Esophagus muscularis mucosa (tissue), 4 donors: ENCODE measurements at places on chromosomes 2 and 18. TPM values are rescaled to one million over a fixed set of nuclear protein-coding genes. Genes with fewer than 3 reads are reported as not detected.
A peak's percentile ranks its signal among the peaks of the same experiment; 100 is the strongest.

DNA sequence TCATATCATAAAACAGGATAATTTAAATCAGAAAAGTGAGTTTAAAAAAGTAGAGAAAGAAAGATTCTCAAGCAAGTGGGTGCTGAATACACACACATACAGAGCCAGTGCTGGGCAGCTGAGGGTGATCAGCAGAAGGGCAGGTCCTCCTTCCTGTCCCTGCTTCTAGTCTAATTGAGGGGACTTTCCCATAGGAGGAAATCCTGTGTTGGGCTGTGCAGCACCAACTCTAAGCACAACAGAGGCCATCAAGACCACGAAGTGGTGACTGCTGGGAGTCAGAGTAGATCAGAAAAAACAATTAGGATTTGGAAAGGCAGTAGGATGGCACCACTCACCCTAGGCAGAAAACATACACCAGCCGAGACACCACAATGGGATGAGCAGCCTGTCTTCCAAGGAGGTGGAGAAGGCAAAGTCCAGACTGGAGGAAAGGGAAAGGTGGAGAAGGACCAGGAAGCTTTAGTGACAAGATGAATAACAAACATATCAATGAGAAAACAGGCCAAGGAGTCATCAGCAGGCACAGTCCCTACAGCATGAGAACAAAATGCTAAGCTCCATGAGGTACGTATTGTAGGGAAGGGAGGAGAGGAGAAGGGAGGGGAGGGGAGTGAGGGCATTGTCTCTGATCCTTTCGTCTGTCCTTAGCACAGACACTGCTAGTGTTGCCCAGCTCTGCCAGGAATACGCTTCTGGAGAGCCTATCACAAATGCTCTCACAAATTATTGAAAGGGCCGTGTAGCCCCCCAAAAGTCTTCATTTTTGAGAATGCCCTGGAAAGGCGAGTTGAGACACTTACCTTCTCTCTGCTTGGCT is 16.7 kb upstream of the MSGN1 start:
- DNase-seq: peak; percentile 53
- H3K36me3 ChIP-seq: no peaks in the 10 kb centered on the region
- peaks cover 10% of the 10 kb centered on the region for H3K4me1 ChIP-seq
- H3K4me3 ChIP-seq: no peak overlapping the region
- no peaks in the 10 kb centered on the region for H3K27me3 ChIP-seq
- no peak overlapping the region for H3K27ac ChIP-seq

GRCh38 chr2:118693287-118693822 is 154.1 kb downstream of the EN1 start:
- H3K27ac ChIP-seq: no peak overlapping the region
- H3K4me3 ChIP-seq: no peak overlapping the region
- no peaks in the 10 kb centered on the region for H3K36me3 ChIP-seq
- H3K4me1 ChIP-seq: no peaks in the 10 kb centered on the region
- no peak for DNase-seq

GRCh38 chr2:170824526-170825015 is 7.9 kb downstream of the GAD1 start:
- no peaks in the 10 kb centered on the region for H3K27me3 ChIP-seq
- peaks cover 43% of the 10 kb centered on the region for H3K4me1 ChIP-seq
- no peaks in the 10 kb centered on the region for H3K36me3 ChIP-seq
- H3K4me3 ChIP-seq: no peak overlapping the region

DNA sequence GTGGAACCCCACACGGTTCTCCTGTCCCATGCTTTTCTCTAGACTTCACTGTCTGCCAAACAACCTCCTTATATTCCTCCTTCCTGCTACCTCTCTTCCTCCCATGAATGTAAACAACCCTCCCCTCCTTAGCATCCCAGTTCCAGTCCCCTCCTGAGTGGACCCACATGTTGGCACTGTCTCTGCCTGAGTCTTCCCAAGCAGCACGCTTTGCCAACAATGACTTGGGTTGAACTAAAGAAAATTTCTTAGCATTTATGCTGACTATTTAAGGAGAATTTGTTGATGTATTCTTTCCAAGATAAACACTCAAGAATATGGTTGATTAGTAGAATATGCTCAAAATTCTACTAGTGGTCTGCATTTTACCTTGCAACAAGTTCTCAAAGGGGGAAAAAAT is 338.0 kb downstream of the TNS1 start:
- peaks cover 30% of the 10 kb centered on the region for H3K4me1 ChIP-seq
- H3K27ac ChIP-seq: no peak overlapping the region
- DNase-seq: no peak
- H3K36me3 ChIP-seq: no peaks in the 10 kb centered on the region
- no peak overlapping the region for H3K4me3 ChIP-seq

GRCh38 chr2:152466041-152466440 is 131.1 kb downstream of the FMNL2 start:
- H3K4me1 ChIP-seq: peaks cover 59% of the 10 kb centered on the region
- H3K36me3 ChIP-seq: no peaks in the 10 kb centered on the region
- no peak overlapping the region for H3K4me3 ChIP-seq
- peak overlapping the region; percentile 36 for H3K27ac ChIP-seq
- no peaks in the 10 kb centered on the region for H3K27me3 ChIP-seq

DNA sequence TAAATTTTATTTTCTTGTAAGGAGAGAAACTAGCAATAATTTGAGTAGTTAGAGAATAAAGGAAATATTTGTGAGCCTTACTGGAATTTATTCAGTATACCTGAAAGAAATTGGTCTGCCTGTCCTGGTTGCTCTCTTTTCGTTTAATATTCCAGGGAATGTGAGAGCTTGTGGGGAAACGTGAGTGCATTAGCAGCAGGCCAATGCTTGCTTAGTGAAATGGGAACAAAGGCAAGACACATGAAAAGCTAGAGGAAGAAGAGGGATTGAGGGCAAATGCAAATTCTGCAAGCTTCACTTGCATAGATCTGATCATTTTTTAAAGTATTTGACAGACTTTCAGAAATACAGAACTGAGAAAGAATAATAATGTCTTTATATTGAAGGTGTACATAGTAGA is 111.0 kb downstream of the ERBB4 start:
- no peaks in the 10 kb centered on the region for H3K27me3 ChIP-seq
- no peaks in the 10 kb centered on the region for H3K36me3 ChIP-seq
- H3K4me3 ChIP-seq: no peak overlapping the region
- no peak overlapping the region for H3K27ac ChIP-seq

SDC1 gene
- 1.6 TPM for total RNA-seq

DNA sequence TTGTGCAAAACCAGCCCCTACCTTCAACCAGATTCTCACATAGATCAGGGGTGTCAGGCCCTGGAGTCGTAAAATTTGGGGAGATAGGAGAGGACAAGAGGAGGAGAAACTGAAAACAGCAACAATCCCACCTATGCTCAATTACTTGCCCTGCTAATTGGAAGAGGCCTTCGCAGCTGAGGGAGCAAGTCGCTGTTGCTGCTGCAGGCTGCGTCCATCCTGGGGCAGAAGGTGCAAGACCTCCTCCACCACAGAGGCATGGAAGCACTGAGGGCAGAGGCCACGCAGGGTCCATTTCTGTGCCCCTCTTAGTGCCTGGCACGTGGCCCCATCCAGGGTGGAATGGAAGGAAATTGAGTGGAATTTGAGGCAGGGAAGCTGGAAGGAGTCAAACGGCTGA is 36.5 kb downstream of the CNGA3 start:
- H3K36me3 ChIP-seq: no peaks in the 10 kb centered on the region
- H3K27ac ChIP-seq: no peak overlapping the region
- no peaks in the 10 kb centered on the region for H3K27me3 ChIP-seq

- H3K4me3 ChIP-seq: no peak overlapping the region
- H3K27me3 ChIP-seq: no peaks in the 10 kb centered on the region
- H3K4me1 ChIP-seq: no peaks in the 10 kb centered on the region
Measured at GRCh38 chr2:199302851-199303250, 154.9 kb downstream of the SATB2 start.

HOXD9 gene
- total RNA-seq: 0.99 TPM

GRCh38 chr2:102304711-102305611 is 6.4 kb upstream of the IL1RL1 start:
- H3K27ac ChIP-seq: no peak overlapping the region
- no peaks in the 10 kb centered on the region for H3K27me3 ChIP-seq
- no peaks in the 10 kb centered on the region for H3K36me3 ChIP-seq
- no peak for DNase-seq

DNA sequence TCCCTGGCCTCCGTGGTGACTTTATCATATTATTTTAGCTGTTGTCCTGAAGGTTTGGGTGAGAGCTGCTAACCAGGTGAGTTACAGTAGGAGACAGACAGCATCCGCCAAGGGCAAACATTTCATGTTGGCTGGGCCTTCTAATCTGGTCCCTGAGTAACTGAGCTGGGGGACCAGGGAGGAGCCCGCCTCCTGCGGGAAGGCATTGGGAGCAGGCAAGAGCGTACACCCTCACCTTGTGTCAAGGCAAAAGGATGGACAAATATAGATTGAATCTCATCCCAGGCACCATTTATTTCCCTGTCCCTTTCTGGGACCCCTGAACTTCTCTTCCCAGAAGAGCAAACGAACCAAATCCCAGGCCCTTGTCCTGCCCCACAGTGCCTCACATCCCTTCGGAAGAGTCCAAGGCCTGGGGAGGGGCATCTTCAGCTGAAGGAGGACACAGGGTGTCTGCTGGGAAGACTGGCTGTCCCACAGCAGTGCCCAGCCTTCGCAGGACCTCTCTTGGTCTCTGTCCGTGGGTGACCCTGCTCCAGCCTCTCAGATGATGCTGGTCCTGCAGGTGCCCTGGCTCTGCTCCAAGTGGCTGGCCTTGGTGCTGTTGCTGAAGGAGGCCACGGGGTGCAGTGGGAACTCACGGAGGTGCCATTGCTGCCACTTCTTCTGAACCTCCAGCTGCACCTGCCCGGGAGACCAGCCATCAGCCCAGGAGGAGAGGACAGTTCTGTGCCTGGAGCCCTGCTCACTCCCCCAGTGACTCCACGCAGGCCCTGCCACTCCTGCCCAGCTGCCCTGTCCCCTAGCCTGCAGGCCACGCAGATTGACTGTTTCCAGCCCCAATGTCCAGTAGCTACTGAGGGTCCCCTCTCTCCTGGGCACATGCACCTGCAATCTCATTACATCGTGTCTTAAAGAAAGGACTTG is 8.2 kb downstream of the TMEM37 start:
- no peaks in the 10 kb centered on the region for H3K4me1 ChIP-seq
- no peak overlapping the region for H3K27ac ChIP-seq
- H3K4me3 ChIP-seq: no peak overlapping the region
- H3K27me3 ChIP-seq: no peaks in the 10 kb centered on the region
- H3K36me3 ChIP-seq: no peaks in the 10 kb centered on the region

GRCh38 chr18:7918701-7919100 is 351.6 kb downstream of the PTPRM start:
- no peaks in the 10 kb centered on the region for H3K27me3 ChIP-seq
- no peak overlapping the region for H3K27ac ChIP-seq
- H3K36me3 ChIP-seq: no peaks in the 10 kb centered on the region
- no peak overlapping the region for H3K4me3 ChIP-seq

GRCh38 chr2:10321622-10322021 is 18.9 kb downstream of the HPCAL1 start:
- H3K4me3 ChIP-seq: no peak overlapping the region
- peaks cover 10% of the 10 kb centered on the region for H3K4me1 ChIP-seq
- no peak overlapping the region for H3K27ac ChIP-seq
- DNase-seq: no peak
- no peaks in the 10 kb centered on the region for H3K27me3 ChIP-seq
- H3K36me3 ChIP-seq: no peaks in the 10 kb centered on the region

GRCh38 chr2:19574778-19575260 is 216.4 kb upstream of the OSR1 start:
- no peak for DNase-seq
- no peaks in the 10 kb centered on the region for H3K36me3 ChIP-seq
- H3K27me3 ChIP-seq: no peaks in the 10 kb centered on the region
- H3K27ac ChIP-seq: no peak overlapping the region

GRCh38 chr18:69725855-69726508 is 221.7 kb downstream of the CD226 start:
- no peak overlapping the region for H3K4me3 ChIP-seq
- H3K27me3 ChIP-seq: no peaks in the 10 kb centered on the region
- DNase-seq: no peak
- no peak overlapping the region for H3K27ac ChIP-seq
- no peaks in the 10 kb centered on the region for H3K4me1 ChIP-seq

- no peaks in the 10 kb centered on the region for H3K36me3 ChIP-seq
- no peak for DNase-seq
- no peak overlapping the region for H3K27ac ChIP-seq
- H3K4me3 ChIP-seq: no peak overlapping the region
- no peaks in the 10 kb centered on the region for H3K27me3 ChIP-seq
Measured at GRCh38 chr18:54387631-54388030, 29.9 kb downstream of the C18orf54 start.

TMEM185B gene
- total RNA-seq: 33.8 TPM

DNA sequence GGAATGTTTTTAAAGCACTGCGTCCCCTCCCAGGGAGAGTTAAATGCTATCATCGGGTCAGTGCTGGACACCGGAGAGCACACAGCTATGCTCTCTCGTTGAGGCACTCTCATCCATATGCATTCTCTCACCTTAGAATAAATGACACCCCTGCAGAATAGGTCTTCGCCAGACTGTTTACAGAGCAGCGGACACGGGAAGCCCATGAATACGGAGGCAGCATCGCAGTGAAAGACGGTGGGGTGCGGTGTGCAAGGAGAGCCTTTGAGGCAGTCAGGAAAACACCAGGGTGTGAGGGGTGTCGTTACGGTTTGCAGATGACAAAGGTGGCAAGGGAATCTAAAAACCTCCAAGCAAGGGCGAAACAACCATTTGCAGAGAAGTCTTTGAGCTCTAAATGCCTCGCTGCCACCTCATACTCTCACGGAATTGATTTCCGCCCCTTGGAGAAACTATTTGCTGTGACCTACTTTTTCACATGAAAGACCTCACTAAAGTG is 169.2 kb upstream of the FHL2 start:
- no peak for DNase-seq
- peaks cover 13% of the 10 kb centered on the region for H3K4me1 ChIP-seq
- H3K4me3 ChIP-seq: peak overlapping the region; percentile 6
- H3K27ac ChIP-seq: no peak overlapping the region
- no peaks in the 10 kb centered on the region for H3K27me3 ChIP-seq

AGFG1 gene
- total RNA-seq: 27.4 TPM

- no peak for DNase-seq
- no peaks in the 10 kb centered on the region for H3K27me3 ChIP-seq
- peak within 1 kb of the TSS; percentile 93 for H3K27ac ChIP-seq
- peak within 1 kb of the TSS; percentile 94 for H3K4me3 ChIP-seq
Measured at GRCh38 chr2:98731041-98731893, at the start of gene MGAT4A. Gene MGAT4A (minus strand): TSS chr2:98731132. CDS start chr2:98726332, 4,800 bp downstream.

- H3K27ac ChIP-seq: peak overlapping the region; percentile 94
Measured at GRCh38 chr2:37323176-37323780, 1.4 kb downstream of the PRKD3 start.

DNA sequence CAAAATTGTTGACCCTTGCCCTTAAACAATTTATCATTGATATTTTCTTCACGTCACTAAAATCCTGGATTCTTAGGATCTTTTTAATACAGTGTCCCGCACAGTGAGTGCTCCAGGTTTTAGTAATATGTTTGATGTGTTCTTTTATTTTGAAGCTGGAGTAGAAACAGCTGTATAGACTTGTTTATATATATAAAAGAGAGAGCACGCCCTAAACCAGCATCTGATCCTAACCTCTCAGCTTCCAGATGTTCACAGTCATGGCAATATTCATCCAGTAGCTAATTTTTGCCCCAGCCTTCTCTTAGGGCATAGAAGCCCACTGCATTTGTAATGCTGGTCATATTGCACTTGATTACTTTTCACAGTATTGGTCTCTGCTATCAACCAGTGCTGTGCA is 170.0 kb upstream of the EPAS1 start:
- no peaks in the 10 kb centered on the region for H3K4me1 ChIP-seq
- H3K4me3 ChIP-seq: no peak overlapping the region
- H3K27me3 ChIP-seq: no peaks in the 10 kb centered on the region
- H3K36me3 ChIP-seq: no peaks in the 10 kb centered on the region
